ENCODE measurements at places on chromosomes 3 and 15.
A peak's percentile ranks its signal among the peaks of the same experiment; 100 is the strongest.

- no peak for ATAC-seq
These were observed 1114.3 kb downstream of the IGSF11 start for GRCh38 chr3:117920253-117920898.

DNA sequence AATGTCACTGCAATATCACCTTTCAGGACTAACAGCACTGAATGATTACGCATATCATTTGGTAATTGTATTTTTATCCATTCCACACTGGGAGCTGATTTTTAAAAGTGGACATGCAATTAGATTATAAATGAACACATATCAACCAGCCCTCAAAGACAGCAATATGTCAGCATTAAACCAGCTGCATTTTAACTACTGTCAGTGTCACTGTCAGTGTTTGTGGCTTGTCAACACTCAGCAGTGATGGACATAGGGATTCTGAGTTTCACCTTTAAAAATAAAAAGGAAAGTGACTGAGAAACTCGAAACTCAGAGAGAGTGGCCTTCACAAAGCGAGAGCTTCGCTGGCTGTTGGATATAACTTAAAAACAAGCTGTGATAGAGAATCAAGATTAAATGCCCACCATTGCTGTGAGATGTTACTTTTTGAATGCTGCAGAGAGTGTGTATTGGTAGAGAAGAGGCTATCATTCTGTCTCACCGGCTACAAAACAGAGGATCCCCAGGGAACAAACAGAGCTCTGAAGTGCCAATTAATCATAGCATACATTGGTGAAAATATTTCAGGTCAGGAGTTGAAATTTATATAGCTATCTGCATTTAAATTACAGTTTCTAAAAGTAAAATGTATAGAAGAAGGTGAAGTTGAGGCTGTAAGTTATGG is 635.8 kb downstream of the SQOR start:
- no peak for ATAC-seq

DNA sequence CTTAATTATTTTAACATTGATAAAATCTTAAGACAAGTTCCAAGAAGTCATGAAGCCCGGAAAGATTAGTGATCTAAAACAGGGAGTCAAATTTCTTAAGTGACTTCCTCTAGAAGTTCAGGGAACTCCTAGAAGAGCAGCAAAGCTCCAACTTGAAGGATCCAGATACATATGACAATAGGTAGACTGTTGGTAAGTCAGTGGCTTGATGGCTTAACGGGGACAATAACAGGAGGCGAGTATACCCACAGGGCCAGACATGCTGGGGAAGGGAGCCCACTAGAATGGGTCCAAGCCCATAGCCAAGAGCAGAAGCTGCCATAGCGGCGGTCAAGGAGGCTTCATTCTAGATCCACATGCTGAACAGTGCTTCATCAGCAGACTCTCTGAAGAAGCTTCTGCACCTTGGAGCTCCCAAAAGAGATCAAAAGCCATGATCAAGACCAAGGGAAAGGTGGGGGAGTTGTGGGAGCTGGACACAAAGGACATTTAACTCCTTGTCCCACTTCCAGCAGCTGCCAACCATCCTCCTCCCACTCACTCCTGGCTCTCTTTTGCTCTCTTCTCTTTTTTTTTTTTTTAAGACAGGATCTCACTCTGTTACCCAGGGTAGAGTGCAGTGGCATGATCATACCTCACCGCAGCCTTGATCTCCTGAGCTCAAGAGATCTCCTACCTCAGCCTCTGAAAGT is 10.2 kb upstream of the CA12 start:
- no peak for ATAC-seq

DNA sequence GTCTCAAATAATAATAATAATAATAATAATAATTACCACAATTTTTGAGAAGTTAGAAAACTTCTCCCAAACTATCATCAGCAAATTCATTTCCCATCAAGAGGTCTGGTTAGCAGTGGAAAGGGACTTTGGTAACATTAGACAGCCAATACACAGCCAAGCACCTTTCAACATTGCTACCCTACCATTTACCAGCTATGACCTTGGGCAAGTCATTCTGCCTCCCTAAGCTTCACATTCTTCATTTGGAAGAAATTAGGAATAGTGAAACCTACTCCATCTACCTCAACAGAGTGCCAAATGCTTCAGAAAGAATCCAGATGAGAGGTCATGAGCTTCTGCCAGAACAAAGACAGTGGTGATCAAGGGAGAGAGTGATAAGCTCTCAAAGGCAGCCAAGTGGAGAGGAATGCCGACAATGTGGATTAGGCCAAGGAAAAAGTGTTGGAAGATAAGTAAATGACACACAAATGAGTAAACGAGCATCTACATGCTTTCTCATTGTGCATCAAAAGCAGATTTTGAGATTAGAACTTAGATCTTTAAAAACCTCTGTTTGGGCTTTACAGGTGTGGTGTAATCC is 42.9 kb upstream of the LPP start:
- ATAC-seq = no peak

DNA sequence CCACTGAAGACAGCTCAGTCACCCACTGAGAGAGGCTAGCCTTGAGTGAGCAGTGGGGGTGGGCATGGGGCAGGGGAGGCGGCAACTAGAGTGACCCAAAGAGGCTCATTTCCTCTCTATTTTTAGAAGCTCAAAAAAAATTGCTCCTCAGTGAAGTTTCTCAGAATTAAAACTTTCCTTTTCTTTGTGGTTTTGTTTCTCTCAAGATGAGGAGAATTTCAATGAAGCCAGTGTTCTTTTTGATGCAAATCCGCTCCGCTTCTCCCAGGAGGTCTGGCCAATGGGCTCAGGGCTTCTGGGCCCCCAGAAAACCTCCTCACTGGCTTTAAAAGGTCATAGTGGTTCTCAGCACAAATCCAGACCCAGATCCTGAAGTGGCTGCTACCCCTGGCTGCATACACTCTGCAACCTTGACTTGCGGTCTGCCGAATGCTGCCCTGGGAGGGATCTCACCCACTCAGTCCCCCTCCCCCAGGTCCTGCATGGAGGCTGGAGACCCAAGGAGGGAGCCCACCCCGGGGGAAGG is at the start of gene ACSBG1:
Gene ACSBG1, minus strand, starts transcription at position 51 of the 526 bp plus-strand sequence. CDS start 64 bp downstream, outside the sequence.
- ATAC-seq = no peak

GRCh38 chr3:8001712-8002111 is 499.9 kb upstream of the LMCD1 start:
- no peak for ATAC-seq

GRCh38 chr15:40256638-40257235 is 17.9 kb downstream of the PAK6 start:
- ATAC-seq = no peak

- no peak for ATAC-seq
These were observed 667.0 kb downstream of the FHIT start for GRCh38 chr3:60584250-60584649.

GRCh38 chr3:137061186-137061585 is 103.4 kb downstream of the IL20RB start:
- ATAC-seq = no peak

- no peak for ATAC-seq
These were observed 198.9 kb upstream of the CTDSPL start for GRCh38 chr3:37662785-37663184.

DNA sequence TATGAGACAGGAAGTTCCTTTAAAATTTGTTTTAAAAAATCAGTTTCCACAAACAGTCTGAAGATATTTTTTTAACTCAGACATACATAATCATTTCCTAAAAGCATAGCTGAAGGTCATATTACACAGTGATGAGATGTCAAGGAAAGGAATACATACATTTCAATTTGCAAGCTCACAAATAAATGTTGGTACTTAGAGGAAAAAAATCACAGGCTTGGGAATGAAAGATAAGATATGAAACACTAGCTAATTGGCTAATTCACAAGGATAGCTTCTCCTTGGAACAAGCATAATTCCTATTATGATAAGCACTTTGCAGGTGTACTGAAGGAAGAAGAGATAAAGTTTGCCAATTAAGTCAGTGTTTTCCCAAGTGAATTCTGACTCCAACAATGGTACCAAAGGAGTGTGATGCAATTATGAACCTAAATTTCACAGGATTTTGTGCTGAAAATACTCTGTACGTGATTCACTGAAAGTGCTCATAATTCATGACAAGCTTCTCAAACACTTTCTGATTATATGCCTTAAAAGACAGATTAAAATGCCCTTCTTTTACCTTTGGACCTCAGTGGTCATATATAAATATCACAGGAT is 112.4 kb downstream of the FRMD5 start:
- no peak for ATAC-seq

- ATAC-seq = peak; percentile 91
These were observed 6.9 kb upstream of the IL16 start for GRCh38 chr15:81189583-81190283.

DNA sequence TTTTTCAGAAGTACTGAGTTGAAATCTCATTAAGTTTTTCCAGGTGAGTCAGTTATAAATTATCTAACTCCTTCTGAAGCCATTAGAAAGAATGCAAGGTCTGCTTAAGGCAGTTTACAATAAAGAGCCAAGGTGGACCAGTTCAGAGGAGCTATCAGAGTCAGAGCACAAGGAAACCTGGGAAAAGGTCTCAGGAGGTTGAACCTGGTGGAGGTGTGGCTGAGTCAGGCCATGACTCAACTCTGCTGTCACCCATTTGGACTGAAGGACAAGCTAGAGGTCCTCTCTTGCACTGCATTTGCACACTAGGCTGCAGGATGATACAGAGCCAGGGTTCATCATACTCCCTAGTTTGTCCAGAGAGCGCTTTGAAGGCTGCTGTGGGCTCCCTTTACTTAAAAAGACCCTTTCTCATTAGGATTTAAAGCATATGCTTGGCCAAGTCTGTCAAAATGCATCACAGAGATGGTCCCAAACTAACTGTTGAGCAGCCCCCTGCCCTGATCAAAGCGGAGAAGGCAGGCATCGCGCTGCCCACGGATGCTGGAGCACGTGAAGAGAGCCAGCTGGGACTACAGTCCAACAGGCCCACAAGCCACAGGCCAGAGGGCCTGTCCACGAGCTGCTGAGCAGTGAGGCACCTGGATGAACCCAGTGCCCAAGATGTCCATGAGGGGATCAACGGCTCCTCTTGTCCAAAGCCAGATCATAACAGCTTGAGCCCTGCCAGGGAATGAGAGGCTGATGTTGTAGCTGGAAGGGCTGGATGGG is 26.0 kb upstream of the MRPS22 start:
- ATAC-seq = no peak

DNA sequence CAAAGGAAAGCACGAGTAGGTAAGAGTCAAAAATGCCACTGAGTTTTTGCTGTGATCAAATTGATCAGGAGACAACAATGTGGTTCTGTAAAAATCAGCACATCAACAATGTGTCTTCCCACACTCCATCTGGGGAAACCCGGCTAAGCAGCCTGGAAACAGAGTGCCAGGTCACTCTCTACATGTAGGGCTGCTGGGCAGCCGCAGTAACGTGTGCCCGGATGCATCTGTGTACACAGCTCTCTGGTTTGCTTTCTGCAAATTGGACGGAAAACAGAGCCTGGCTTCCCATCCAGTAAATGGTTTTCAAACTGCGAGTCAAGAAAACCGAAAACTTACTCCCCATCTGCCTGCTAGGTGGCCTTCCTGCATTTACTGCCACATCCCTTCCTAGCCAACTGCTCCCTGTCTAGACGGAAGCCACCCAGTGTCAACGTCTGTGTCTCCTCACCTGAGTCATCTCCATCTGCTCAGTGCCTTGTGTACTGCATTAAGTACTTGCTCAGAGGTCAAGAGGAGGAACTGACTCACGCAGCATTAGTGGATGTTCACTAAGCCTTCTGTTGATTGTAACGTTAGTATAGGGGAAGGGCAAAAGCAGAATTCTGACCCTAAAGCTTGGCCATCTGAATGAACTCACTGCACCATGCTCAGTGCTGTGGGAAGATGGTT is 124.1 kb downstream of the TJP1 start:
- no peak for ATAC-seq

DNA sequence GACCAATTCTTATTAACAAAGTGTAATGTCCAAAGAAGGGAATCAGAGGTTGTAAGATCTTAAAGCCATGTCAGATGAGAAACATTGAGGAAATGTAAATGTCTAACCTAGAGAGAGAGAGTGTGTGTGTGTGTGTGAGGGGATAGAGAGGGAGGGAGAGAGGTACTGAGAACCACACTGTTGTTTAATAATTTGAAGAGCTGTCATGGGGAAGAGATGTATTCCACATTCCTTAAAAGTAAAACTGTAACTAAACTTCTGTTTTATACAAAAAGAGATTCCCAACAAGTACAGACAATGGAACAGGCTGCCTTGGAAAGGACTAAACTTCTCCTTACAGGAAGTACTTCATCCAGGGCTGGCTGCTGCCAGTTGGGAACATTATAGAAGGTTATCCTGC is 68.9 kb upstream of the BOC start:
- ATAC-seq = no peak
